ENCODE measurements at places on chromosomes 16 and 17.

DNA sequence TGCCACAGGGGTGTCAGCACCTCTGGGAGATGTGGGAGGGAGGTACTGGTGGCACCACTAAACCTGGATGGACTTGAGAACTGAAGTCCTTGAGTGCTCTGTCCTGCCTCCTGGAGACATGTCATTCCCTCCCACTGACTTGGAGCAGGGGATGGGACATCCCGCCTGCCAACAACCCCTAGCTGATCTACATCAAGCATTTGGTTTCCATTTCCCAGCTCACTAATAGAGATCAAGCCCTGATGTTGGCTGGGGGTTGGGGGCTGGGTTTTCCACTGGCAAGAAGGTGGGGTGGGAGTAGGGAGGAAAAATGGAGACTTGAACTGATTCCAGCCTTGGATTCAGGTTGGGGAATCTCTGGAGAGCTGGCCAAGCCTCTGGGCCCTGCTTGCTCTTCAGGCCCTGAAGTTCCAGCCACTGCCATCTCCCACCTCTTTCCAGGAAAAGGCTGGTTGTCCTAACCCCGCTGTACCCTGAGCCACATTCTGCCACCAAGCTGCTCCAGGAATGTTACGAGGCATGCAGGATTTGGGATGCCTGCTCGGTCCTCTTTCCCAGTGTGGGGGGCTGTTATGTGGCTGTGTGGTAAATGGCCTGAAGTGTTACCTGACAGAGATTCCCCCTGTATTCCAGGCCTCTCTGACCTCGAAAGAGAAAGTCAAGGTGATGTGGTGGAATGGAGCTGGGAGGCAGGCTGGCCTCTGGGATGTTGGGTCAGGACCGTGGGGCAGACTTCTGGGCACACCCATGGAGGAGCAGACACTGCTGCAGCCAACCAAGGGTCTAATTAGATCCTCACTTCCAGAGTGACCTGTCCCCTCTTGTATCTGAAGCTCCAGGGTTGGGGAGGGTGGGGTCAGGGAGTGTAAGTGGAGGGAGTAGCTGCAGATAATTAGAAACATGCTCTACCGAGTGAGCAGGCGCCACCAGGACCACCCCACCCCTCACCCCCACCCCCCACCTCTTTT is 16.7 kb downstream of the IGFBP4 start:
- no peak for DNase-seq

GRCh38 chr17:57399690-57400089 is 143.4 kb downstream of the MSI2 start:
- DNase-seq, result no peak

GRCh38 chr17:75959051-75959838 is 18.4 kb upstream of the FBF1 start:
- no peak for DNase-seq

GRCh38 chr17:14622615-14623101 is 321.8 kb downstream of the HS3ST3B1 start:
- no peak for DNase-seq

- peak; percentile 85 for DNase-seq
Measured at GRCh38 chr17:74605361-74605760, 13.3 kb upstream of the CD300LD start.

DNA sequence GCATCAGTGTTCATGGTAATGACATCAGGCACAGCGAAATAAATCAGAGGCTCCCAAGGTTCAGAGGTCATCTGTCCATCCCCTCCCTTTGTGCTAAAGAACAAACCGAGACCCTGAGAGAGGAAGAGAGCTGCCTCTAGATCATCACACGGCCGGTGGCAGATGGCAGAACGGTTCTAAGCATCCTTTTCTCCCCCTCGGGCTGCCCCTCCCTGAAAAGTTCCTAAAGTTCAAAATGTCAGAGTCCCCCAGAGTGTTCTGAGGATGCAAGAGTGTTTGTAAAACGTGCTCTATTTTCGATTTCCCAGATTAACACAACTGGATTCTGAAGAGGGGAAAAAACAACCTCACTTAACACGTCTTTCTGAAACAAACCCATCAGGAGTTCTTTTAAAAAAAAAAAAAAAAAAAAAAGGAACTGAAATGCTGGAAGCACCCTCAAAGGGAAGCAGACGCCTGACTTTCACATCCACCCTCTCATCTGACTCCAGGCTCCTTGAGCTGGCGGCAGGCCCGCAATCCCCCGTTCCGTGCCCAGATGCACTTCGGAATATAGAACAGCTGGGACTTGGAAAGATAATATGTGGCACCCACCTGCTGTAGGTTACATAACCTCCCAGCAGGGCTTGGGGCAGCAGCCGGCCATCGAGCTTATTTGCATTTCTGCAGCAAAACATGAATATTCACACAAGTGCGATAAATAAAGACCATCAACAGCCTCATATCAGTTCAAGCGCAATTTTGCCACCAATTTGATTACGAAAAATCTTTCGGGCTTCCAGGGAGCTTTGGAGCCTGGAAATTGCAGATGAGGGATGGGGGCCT is 115.5 kb upstream of the SMURF2 start:
- DNase-seq, result no peak

DNA sequence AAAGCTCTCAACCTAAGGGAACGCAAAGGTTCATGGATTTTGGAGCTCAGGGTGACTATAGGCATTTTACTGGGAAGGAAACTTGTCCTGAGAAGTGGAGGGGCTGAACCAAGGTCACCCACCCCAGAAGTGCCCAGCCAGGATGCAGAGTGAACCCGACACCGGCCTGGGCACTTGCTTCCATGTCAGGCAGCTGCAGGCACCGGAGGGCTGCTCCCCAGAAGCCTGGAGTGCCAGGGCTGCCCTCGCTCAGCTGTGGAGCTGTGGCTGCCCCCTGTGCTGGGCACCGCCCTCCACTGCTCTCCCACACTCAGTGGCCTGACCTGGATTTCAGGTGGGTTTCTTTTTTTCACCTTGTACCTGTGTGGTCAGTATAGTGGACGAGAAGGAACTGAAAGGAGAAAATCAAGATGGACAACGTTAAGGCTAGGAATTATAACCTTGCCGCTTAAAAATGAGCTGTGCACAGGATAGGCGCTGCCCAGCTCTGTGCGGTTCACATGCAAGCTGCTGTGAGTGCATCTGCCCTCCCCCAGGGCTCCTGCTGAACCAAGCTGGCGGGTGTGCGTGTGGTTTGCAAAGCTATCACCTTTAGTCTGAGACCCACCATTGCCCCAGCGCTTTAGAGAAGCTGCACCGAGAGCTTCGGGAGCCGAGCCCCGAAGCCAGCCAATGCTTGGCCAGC is 2.2 kb downstream of the MAPK8IP3 start:
- DNase-seq, result no peak

DNA sequence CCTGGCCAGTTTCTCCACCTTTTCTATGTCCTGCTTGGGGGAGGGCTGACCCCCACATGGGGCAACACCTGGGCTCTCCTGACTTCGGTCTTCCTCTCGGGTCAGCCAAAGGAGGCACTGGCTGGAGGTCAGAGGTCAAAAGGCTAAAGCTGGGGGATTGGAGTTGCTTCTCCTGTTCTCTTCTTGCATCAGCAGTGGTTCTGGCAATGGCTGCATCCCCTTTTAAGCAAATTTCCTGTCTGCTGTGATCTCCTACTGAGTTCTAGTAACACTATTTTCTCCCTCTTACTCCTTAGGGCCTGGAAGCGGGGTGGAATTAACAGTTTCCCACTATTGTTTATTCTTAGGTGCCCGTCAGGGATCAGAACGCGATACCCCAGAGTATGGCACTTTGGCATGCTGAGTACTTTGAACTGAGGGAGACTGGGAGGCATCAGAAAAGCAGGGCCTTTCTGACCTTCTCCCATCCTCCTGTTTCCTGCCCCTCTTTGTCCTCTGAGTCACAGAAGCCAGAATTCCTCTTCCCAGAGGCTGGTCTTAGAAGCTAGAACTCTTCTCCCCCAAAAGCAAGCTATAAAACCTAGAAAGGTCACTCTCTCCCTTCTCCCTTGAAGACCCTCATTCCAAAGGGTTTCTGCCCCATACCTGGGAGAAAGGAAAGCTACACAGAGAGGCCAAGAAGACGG is 268.2 kb downstream of the STX8 start:
- DNase-seq, result peak; percentile 19

GRCh38 chr17:27634026-27634335 is 3.0 kb downstream of the LGALS9 start:
- no peak for DNase-seq

- peak; percentile 24 for DNase-seq
Measured at GRCh38 chr16:1534021-1535020, 855 bp downstream of the TMEM204 start.

GRCh38 chr16:5231246-5231759 is 133.7 kb upstream of the EEF2KMT start:
- DNase-seq, result no peak

GRCh38 chr16:3797904-3798811 is 80.8 kb upstream of the TRAP1 start:
- no peak for DNase-seq

GRCh38 chr16:69181-69580 is 3.2 kb downstream of the RHBDF1 start:
- DNase-seq, result no peak

- no peak for DNase-seq
Measured at GRCh38 chr16:8894736-8895334, 12.7 kb downstream of the LITAFD start.

GRCh38 chr17:17028059-17028877 is 14.0 kb upstream of the MPRIP start:
- DNase-seq, result peak; percentile 90

DNA sequence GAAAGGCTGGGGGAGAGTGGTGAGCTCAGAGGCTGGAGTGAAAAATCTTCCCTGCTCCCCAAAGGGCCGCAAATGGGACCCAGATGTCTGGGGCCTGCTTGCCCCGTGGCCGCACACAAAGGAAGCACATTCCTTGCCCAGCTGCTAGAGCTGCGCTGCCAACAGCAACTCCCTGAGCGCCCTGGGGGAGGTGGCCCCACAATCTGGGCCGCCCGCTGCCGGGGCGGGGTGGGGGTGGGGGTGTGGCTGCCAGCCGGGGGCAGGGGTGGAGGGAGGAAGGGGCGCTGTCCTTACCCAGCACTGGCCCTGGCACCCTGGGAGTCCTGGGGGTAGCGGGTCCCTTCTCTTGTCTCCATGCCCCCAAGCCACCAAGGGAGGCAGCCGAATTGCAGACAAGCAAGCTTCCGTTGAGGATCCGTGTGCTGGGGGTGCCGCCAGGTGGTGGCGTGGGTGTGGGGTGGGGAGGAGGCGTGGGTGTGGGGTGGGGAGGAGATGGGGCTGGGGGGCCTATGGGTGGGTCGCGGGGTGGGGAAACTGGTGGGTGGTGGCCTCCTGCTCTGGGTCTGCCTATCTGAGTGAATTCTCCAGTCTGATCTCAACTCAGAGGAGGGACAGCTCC is 48.4 kb upstream of the PABPN1L start:
- DNase-seq, result peak; percentile 50

DNA sequence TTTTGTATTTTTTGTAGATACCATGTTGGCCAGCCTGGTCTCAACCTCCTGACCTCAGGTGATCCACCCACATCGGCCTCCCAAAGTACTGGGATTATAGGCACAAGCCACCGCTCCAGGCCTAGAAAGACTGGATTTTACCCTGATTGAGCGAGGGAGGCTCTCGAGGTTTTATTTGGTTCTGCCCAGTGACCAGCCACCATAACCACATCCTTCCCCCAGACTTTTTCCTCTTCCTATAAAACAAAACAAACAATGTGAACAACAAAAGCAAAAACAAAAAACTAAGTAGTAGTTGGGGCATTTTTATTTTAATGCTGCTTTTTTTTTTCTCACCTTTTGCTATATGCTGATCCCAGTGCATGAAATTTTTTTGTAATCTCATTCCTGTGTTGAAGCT is 509.6 kb downstream of the MAF start:
- DNase-seq, result no peak

- DNase-seq, result no peak
Measured at GRCh38 chr17:39659279-39660010, 5.7 kb upstream of the TCAP start.

DNA sequence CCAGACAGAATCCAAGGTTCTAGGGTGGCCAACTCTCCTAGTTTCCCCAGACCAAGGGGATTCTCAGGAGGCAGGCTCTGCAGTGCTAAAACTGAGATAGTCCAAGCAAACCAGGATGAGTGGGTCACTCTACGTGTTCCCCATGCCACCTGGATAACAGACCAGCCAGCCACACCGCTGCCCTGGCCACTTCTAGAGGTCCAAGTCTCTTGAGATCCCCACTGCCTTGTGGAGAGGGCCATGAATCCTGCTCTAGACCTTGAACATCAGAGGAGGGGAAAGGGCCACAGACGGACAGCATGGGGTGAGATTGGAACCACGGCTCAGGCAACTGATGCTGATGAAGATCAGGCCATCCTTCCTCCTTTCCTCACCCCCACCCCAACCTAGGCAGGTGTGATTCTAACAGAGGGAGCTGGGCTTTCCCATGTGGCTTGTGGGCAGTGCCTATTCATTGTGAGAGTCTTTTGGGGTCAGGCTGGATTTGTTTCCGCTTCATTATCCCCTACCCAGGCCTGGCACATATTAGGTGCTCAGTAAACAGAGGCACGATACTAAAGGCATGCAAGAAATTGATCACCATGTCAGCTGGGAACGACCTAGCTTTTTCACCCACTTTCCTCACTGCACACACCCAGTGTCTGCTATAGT is 16.8 kb upstream of the TVP23A start:
- no peak for DNase-seq

DNA sequence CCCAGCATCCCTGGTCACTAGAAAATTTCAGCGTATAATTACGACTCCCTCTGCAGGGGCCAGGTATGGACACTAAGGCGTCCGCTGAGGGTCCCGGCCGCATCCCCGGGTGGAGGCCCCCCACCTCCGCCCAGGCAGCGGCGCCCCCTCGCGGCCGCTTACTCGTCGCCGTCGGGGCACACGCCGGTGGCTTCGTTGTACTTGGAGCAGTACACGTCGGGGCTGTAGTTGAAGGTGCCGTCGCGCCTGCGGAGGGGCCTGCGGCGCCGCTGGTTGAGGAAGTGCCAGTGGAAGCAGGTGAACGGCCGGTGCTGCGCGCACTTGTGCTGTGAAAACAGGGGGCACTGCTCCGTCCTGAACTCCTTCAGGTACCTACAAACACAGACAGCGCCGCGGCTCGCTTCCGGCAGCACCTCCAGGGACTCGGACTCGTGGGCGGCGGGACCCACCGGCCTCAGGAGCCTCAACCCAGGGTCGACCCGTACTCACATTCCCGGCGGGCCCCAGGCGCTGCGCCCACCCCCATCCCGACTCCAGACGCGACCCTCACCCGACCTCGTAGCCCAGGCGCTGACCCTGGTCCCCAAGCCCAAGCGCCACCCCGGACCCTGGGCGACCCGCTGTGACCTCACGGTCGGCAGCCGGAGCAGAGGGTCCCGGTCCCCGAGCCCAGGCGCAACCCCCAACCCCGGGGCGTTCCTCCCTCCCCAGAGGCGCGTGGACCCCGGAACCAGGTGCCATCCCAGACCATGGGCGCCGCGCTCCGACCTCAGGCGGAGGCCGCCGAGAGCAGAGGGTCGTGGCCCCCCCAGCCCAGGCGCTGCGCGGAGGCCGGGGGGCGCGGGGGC is 596 bp downstream of the UNKL start:
- DNase-seq, result peak; percentile 66

GRCh38 chr16:10930755-10931093 is 11.5 kb downstream of the DEXI start:
- DNase-seq, result no peak

All from cardiac fibroblast (primary cell).